ENCODE measurements at places on chromosomes 12 and 14.

- no peak for DNase-seq
These were observed 163.5 kb downstream of the AACS start for GRCh38 chr12:125228519-125229260.

- no peak for DNase-seq
These were observed 202.3 kb upstream of the SLC16A7 start for GRCh38 chr12:59393506-59393905.

DNA sequence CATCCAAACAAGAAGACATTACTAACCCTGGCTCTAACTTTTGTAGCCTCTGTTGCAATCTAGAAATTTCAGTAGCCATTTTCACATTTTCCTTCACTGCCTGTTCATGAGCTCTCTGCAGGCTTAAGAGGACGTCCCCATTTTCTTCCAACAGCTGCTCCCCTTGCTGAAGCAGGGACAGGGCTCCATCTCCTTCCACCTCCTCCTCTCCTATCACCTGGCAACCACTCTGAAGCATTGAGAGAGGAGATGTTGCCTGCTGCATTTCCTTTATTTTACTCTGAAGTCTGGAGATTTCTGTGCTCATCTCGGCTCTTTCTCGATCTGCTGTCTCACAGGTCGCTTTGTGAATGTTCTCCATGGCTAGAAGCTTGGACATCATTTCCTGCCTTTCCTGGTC lies 73.3 kb downstream of the NIN start:
- DNase-seq = no peak

DNA sequence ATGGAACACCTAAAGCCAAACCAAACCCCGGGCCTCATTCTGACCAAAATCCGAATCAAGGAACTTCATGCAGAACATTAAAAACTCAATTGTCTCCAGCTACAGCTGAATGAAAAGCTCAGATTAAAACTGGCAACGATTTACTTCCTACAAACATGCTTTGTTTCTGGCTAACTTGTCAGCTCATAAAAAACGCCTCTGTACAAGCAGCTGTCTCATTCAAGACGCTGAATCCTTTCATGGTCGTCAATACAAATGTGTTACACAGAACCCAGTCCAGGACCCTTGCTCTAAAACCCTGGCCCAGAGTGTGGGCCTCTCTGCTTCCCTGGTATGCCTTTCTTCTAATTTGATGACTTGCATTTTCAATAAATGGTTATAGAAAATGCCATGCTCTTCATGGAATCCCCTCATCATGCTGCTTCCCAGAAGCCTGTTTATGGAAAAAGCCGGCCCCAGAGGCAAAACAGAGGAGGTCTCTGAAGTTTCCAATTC lies 183.1 kb downstream of the PHLDA1 start:
- DNase-seq = no peak

GRCh38 chr14:92409043-92409442 lies 86.1 kb downstream of the SLC24A4 start:
- peak; percentile 37 for DNase-seq

- no peak for DNase-seq
These were observed 910.0 kb downstream of the TMEM121 start for GRCh38 chr14:106436310-106436905.

- DNase-seq = no peak
These were observed 103.8 kb upstream of the FKBP4 start for GRCh38 chr12:2691006-2691344.

DNA sequence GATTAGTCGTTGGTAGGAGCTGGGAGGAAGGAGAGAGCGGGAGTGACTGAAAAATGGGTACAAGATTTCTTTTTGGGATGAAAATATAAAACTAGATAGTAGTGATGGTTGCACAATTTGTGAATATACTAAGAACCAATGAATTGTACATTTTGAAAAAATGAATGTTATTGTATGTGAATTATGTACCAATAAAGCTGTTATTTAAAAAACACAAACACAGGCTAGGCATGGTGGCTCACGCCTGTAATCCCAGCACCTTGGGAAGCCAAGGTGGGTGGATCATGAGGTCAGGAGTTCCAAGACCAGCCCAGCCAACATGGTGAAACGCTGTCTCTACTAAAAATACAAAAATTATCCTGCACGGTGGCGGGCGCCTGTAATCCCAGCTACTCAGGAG lies 32.1 kb downstream of the PPP1R13B start:
- DNase-seq = no peak

GRCh38 chr14:60189923-60190840 lies 25.0 kb upstream of the DHRS7 start:
- DNase-seq = no peak

- no peak for DNase-seq
These were observed 3.6 kb downstream of the STAT6 start for GRCh38 chr12:57107456-57108155.

DNA sequence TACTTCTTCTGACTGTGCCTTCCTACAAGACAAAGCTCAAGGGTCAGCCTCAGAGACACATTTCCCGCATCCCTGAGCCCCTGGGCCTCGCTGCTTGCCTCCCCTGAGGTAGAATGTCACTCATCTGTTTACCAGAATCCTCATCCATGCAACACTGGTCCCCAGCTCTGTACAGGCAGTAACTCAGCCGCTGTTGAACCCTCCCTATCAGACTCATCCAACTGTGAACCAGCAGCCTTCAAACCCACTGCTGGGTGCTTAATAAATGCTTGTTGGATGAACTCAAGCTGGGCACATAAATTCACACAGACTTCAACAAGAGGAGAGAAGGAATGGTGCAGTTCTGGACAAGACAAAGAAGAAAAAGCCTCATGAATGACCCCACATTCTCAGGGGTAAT lies 6.1 kb downstream of the NT5DC3 start:
- no peak for DNase-seq

- peak; percentile 52 for DNase-seq
These were observed 4.9 kb upstream of the MTA1 start for GRCh38 chr14:105414456-105415371.

DNA sequence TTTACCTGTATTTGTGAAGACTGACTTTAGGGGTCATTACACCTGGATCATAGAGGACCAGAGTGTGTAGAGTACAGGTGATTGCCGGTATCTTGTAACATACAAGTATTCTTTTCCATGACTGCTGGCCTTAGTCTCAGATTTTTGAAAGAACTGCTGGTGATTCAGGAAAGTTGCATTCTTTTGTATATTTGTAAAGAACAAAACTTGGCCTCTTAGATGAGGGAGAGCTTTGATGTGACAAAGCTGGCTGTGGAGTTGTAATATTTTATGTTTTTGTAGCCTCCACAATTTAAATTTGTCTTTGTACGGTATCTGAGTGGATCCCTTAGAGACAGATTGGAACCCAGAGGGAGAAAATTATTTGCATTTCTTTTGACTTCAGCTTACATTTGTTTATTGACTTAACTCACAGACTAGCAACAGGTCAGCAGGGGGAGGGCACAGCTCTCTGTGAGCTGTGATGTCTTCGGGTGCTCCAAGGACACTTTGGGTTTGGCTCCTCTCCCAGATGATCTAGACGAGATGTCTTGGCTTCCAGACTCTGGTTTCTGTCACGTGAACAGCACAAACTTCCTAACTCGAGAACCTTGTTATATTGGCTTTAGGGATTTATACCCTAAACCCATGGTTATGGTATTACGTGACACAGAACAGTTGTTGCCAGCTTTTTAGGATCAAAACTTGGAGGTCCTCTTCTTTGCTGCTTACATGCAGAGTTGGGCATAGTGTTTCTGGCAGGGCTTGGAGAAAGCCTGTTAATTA lies 65.9 kb downstream of the DAAM1 start:
- peak; percentile 74 for DNase-seq
